Right atrium auricular region (tissue), 2 donors: ENCODE measurements at places on chromosomes 1 and 21. TPM values are rescaled to one million over a fixed set of nuclear protein-coding genes. Genes with fewer than 3 reads are reported as not detected.

Gene ZBTB37
- 5.8 TPM for total RNA-seq

Gene CNTN2
- 0.41 TPM for total RNA-seq

Gene FMO2
- total RNA-seq: 28.4 TPM

Gene PCSK9
- 0.47 TPM for total RNA-seq

Gene OR2AK2
- not detected for total RNA-seq

Gene HSD3B2
- not detected for total RNA-seq

Gene TMCC2
- 11.9 TPM for total RNA-seq

Gene EDN2
- total RNA-seq: 0.78 TPM

Gene KIAA0319L
- 95.0 TPM for total RNA-seq

Gene ATP6V1G3
- not detected for total RNA-seq

DNA sequence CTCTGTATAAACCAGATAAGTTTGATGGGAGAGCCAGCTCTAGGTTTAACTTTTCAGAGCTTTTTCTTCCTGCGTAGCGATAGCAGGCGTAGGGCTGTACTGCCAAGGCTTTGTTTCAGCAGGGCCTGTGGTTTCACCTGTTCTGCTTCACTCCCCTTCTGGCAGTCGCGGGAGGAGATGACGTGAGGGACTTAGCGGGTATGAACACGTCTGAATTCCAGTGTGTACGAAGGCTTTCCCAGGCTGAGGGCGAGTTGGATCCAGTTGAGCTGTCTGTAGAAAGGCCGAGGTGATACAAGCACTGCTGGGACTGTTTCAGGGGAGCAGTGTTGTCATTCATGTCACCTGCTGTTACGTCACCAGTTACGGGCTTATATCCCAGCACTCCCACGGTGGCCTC is 21.2 kb downstream of the PEX14 start:
- DNase-seq: no peak

DNA sequence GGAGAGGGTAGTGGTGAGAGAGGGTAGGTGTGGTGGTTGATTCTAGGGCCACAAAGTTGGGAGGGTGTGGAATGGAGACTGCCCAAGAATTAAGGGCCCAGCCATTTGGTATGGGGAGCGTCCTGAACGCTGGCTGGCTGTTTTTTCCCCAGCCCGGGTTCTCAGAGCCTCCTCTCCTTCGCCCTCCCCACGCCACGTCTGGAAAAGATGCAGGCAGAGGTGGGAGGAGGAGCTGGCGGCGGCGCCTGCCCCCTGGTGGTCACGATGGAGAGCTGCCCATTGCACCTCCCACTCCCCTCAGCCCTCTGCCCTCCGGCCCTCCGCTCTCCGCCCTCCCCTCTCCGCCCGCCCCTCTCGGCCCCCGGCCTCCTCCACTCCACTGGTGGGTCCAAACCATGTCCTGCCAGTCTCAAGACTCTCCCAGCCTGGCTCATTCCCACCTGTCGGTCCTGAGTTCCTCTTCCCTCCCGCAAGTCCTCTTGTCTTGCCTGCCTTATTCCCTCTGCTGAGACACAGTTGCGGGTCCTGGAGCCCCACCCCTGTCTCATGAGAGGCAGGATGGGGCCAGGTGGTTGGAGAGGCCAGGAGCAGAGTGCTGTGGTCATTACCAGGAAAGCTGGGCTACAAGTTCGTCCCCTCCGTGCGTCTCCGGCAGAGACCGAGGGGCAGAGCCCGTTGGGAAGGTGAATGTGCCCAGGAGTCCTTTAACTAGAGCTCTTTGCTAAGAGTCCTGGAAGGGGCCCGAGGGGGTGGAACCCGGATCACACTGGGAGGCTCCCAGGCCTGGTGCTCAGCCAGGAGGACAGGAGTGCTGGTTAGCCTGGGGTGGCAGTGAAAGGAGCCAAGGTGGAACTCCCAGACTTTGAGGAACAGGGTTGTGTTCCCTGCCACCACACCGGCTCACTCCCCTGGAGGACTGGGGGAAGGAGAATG is 22.6 kb downstream of the ETNK2 start:
- peak; percentile 72 for DNase-seq

DNA sequence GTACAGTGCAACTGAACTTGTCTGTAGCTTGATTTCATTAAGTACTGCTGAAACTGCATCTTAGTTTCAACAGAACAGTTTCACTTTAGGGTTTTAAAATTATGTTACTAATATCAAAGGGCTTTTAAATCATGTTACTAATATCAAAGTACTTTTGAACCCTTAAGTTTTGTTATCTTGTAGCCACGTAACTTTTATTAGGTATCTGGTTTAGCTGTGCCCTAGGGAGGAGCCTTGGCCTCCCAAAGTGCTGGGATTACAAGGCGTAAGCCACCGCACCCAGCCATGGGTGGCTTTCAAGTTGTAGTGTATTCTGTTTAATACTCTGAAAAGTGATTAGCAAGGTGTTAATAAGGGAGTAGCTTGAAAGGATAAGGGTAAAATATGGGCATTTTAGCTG is 2.0 kb downstream of the KDM4A start:
- no peak for DNase-seq

GRCh38 chr1:224563666-224564065 is 52.5 kb upstream of the CNIH3 start:
- no peak for DNase-seq

GRCh38 chr1:13664451-13664850 is 35.5 kb upstream of the PRDM2 start:
- DNase-seq: no peak

DNA sequence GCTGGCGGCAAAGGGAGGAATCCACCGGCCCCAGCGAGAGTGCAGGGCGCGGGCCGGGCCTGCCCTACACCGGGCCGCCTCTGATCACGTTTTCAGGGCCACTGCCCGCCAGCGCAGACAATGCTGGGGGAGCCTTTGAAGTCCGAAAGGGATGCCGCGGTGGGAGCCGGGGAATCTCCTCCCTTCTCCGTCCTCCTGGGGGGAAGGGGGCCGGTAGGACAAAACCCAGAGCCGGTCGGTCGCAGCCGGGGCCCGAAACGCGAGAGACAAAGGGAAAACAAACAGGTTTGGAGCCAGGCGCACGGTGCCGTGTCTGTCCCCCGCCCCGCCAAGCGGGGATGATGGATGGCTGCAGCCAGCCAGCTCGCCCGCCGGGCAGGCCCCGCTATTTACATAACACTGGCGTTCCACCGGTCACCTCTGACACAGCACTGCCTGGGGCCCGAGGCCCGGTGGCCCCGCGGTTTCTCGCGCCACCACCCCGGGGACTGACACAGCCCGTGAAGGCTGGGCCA is 92.0 kb downstream of the CASZ1 start:
- DNase-seq: no peak

DNA sequence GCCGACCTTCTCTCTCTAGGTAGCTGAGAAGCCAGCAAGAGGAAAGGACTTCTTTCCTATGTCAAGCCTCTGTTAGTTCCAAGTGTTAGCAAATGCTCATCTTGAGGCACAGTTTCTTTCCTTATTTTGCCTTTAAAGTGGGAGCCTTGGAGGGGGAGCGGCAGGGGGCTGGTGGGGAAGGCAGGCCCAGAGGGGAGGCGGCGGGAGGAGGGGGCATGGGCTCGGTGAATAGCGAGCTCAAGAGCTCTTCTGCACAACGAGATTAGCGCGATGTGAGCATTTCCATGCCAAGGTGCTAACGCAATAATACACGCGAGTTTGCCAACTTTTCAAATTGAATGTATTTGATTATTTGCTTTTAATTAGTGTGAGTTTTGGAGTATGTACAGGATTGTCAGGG is 372.6 kb downstream of the RPS6KC1 start:
- no peak for DNase-seq

DNA sequence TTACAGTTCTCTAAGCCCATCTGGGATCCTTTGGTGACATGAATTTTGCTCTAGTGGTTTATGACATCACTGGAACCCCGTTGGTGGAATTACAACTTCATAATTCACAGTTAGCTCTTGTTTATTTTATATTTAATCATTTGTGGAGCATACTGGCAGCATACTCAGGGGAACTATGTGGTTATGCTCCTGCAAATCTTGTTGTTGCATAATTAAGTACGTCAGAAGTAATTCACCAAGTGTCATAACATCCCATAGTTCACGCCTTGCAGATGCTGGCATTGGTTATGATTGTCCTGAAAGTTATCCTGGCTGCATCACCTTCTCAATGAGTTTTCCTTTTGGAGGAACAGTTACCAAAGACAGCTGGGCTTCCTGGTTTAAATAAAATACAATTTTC is 16.5 kb downstream of the PRRX1 start:
- no peak for DNase-seq

GRCh38 chr1:195717651-195718050 is 890.6 kb downstream of the KCNT2 start:
- DNase-seq: no peak

DNA sequence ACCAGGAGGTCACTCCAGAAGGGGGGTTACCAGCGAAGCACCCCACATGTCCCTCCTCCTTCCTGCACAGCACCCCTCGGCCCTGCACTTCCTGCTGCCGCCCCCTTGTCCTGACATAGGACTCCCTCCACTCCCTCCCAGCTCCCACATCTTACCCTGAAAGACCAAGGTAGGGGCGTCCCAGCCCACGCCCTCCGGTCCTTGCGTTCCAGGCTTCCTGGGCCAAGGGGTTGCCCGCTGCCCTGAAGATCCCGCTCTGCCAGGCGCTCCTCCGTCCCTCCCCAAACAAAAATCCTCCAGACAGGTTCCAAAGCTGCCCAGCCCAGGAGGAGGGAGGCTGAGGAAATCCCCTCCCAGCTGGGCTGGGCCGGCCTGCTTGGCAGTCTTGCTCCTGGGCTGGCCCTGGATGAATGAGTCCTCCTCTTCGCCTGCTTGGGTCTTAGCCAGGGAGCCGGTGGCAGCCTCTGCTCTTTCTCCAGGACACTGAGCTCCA is at the start of gene RHBDL2:
TSS of gene RHBDL2 (minus strand) at position 304 of the 493 bp plus-strand sequence. CDS start 22,618 bp downstream, outside the sequence.
- DNase-seq: peak; percentile 62

GRCh38 chr1:164518692-164519332 is 40.2 kb upstream of the PBX1 start:
- no peak for DNase-seq

- peak; percentile 89 for DNase-seq
These were observed 53.4 kb downstream of the TOMM20 start for GRCh38 chr1:235075048-235075776.

DNA sequence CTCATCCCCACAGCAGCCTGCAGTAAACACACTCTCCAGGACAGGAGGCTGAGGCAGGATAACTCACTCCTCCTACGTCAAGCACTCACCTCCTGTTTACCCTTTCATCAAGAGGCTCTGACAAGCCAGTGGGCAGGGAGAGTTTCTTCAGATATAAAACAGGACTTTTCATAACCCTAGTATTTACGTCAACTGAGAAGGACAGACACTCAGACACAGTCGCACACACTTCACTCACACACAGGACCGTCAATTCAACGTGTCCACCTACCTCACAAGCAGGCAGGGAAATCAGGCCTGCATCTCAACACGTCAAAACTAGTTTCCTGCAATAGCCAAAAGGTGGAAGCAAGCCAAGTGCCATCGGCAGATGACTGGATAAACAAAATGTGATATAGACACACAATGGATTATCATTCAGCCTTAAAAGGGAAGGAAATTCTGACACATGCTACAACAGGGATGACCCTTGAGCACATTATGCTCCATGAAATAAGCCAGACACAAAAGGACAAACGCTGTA is 48.6 kb downstream of the ITPKB start:
- DNase-seq: no peak

GRCh38 chr1:84795966-84796600 is 96.9 kb downstream of the LPAR3 start:
- DNase-seq: no peak

DNA sequence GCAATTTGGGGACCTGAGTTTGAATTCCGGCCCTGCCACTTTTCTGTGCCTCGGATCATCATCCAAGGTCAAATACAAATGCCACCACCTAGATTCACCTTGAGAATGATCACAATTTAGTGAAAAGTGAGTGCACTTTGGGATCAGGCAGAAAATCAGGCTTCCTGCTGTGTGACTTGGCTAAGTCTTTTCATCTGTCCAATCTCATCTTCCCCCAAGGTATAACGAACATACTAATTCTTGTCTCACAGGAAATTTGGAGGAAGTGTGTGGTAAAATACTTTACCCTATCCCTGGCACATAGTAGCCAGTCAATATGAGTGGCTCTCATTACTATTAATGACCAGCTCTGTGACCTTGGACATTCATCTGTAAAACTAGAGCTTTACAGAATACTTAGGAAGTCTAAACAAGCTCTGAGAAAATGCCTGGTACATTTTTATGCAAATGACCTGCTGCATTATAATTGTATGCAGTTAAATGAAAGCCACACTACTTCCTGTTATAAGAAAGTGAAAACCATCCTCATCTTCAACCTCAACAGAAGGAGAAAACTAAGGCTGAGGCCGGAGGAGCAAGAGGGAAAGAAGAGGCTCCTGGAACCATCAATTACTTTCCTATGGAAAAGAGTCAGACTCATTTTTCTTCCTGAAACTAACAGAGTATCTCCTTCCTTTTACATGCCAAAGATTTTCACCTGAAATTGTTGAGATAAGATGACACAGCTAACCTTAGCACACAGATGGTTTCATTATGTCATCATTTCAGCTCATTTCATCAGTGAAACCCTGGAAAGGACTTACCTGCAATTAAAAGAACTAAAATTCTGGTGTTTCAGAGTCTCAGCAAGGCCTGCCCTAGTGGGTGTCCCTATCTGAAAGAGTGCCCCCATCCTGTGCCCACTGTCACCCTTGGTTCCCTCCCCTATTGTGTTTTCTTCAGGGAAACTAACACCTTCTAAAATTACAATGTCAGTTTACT is 32.6 kb upstream of the RGS8 start:
- DNase-seq: no peak

GRCh38 chr1:172990598-172991215 is 60.0 kb downstream of the TNFSF18 start:
- no peak for DNase-seq

DNA sequence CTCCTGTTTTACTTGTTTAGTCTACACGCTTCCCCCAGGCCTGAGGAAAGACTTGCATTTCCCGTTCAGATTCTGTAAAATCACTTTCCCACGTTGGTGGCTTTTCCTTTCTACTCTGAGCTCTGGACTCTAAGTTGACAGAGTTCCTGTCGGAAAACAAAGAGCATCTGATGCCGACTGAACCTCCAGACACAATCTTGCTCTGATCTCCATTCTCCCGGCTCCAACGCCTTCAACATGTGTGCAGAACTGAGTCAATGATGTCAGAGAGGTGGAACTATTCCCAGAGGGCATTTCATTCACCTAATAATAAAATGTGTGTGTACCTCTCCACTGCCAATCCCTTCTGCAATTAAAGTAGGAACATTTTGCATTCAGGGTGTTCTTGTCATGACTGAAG is 147.7 kb downstream of the MIS18A start:
- no peak for DNase-seq

- DNase-seq: no peak
These were observed 57.9 kb upstream of the LGALS8 start for GRCh38 chr1:236465959-236466303.

GRCh38 chr1:100404821-100405220 is 52.5 kb downstream of the CDC14A start:
- no peak for DNase-seq
